A172 (cell line): ENCODE measurements at places on chromosomes 6 and 20.

DNA sequence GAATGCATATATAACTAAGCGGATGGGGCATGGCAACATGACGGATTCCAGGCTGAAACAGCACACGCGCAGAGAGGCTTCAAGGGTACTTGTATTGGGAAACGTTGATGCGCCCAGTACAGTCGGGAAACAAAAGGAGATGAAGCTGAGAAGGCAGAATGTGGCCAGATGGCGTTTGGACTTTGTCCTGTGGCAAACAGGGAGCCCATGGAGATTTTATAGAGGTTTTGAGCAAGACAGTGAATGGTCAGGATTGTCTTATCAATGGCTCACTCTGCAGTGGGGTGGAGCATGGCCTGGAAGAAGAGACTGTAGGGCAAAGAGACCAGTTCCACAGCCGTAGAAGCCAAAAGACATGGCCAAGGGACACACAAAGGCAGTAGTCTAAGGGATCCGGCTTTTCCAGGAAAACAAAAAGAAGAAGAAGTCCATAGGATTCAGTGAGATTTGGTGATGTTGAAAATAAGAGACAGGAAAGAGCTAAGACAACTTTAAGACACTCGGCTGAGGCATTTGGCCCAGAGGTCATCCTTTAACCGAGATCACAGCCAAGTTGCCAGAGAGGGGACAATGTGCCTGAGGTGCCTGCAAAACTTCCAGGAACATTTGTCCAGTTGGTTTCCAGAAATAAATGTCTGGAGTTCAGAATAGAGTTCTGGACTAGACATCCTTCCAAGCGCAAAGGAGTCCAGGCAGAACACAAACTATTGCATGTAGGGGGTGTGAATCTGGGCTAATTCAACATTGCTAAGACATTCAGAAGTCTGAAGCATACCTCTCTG, 123.0 kb upstream of the RREB1 start:
- DNase-seq = no peak

DNA sequence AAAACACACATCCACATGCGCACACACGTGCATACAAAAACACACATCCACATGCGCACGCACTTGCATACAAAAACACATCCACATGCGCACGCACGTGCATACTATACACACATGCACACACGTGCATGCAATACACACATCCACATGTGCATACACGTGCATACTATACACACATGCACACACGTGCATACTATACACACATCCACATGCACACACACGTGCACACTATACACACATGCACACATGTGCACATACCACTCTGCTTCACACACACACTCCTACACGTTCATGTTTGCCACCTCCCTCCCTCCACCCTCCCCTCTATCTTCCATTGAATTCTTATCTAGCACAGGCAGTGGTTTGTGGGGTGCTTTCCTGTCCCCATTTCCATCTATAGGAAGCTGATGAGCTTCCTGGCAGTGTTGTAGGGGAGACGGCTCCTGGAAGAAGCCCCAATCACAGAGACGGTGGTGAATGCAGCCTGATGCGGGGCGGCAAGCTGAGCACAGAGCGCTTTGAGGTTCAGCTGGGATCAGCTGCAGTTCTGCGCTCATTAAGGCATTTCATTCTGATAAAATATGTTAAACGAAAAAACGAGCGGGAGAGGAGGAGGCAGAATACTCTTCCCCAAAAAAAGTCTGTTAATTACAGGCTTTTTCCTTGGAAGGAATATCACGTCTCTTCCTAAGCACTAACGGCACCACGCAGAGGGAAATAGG, 287.7 kb downstream of the TAF4 start:
- no peak for DNase-seq

DNA sequence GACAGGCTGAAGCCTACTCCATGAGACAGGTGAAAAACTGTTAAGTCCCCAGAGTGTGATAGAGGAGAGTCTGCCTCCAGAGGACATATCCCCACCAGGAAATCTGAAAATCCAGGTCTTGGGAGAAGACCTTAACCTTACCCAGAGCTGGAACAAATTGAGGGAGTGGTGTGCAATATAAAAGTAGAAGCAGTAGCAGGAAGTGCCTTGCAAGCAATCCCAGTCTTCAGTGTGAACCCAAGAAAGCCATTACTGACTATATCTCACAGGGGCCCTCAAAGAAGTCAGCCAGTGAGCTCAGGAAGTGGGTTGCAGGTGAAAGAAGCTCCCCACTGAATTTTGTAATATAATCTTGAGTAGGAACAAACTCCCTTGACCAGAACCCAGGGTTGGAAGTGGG, 41.9 kb upstream of the PKIB start:
- DNase-seq = no peak

- DNase-seq = no peak
These were observed 24.5 kb downstream of the GZF1 start for GRCh38 chr20:23386304-23387117.

- peak; percentile 59 for DNase-seq
These were observed 89.2 kb downstream of the ARID1B start for GRCh38 chr6:156866220-156867015.

GRCh38 chr20:39021748-39022147, 59.6 kb downstream of the DHX35 start:
- DNase-seq = no peak

GRCh38 chr6:120058410-120058809, 708.8 kb upstream of the MAN1A1 start:
- DNase-seq = no peak

DNA sequence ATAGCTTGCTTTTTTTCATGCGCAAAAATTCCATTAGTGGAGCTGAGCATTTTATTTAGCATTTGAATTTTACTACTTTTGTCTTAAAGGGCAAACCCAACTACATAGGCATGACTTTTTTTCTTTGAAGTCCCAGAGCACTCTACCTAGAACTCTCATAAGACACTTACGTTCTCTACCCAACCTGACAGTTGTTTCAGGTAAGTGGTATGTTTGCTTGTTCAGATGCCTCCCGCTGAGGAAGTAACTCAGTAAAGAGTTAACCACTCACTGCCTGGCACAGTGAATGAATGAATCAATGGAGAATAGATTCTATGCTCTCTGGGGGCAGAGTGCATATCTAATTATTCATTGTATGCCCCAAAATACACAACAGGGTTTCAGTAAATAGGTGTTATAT, 212.3 kb upstream of the PRDM1 start:
- no peak for DNase-seq

- no peak for DNase-seq
These were observed 4.4 kb downstream of the ZNF335 start for GRCh38 chr20:45967551-45968080.

DNA sequence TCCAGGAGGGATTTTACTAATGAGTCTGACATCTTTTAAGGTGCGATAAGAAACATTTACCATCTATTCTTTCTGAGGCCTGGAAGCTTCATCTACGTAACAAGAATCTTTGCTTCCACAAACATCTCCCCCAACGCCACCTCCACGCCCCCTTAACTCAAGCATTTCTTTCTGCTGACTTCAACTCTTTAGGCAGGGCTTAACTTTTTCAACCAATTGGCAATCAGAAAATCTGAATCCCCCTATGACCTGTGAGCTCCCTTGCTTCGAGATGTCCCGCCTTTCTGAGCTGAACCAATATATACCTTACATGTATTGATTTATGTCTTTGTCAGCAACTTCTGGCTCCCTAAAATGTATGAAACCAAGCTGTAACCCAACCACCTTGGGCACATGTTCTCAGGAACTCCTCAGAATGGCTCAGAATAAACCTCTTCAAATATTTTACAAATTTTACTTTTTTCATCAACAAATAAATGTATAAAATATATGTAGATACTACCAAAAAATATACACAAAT, 11.5 kb downstream of the OR2H2 start:
- no peak for DNase-seq

DNA sequence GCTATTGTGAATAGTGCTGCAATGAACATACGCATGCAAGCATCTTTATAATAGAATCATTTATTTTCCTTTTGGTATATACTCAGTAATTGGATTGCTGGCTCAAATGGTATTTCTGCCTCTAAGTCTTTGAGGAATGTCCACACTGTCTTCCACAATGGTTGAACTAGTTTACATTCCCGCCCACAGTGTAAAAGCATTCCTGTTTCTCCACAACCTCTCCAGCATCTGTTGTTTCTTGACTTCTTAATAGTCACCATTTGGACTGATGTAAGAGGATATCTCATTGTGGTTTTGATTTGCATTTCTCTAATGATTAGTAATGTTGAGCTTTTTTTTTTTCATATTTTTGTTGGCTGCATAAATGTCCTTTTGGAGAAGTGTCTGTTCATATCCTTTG, 208.7 kb downstream of the PHF3 start:
- no peak for DNase-seq

DNA sequence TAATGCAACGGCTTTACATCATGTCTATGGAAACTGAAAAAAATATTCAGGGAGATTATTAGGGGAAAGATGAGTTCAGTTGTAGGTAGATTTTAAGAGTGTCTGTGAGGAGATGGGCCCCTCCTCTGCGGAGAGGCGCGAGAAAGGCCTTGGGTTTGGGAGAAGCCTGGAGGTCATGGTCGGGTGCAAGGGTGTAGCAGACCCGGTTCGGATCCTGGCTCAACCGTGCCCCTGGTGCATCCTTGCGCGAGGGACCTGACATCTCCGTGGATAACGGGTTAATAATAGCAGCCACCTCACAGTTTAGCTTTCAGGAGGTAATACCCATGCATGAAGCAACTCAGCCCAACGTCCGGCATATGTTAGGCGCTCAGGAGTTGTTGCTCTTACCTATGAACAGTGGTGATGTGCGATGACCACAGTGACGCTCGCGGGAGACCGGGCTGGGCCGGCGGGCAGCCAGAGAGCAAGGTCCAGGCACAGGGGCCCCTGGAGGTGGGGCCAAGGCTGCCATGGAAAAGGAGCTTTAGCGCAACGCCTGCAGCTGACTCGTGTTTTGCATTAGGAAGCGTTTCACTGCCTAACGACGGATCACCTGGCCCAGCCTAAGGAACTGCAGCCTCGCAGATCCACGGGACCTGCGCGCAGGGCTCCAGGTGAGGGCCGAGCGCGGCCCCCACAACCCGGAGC, 146.4 kb upstream of the ARID1B start:
- no peak for DNase-seq

GRCh38 chr6:117550618-117551242, 51.6 kb downstream of the GOPC start:
- no peak for DNase-seq

- DNase-seq = no peak
These were observed 111.7 kb upstream of the CD93 start for GRCh38 chr20:23197836-23198235.

DNA sequence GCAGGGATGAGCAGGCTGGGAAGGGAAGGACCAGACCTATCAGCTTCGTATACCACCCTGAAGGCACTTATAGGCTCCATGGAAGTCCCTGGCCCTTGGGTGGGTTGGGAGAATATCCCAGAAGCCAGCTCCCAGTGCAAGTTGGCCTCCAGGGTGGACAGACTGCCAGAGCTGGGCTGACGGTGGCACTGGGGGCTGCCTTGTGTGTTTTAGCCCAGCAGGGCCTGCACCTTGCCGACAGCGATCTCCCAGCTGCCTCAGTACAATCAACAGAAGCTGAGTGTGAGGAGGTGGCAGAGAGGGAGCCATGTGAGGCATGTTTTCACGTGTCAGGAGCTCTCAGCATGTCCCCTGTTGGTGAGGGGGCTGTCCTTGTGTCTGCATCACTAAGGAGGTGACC, 159.5 kb downstream of the VEGFA start:
- no peak for DNase-seq

DNA sequence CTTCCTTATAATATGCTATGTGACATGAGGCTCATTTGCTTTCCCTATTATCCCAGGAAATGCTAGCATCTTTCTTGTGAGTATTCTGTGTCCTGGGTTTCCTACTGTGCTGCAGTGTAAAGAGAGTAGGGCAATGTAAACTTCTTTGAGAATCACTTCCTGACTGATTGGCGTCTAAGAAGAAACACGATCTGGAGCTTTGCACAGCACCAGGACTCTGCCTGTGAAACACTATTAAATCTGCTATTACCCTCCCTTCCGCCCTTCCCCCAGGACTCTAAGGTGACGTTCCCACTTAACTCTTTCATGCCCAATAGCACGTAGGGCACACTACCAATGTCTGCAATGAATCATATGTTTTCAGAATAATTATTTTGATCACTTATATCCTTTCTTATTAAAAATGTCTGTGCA, 607.3 kb upstream of the CITED2 start:
- no peak for DNase-seq

GRCh38 chr6:15365273-15365687, 119.4 kb downstream of the JARID2 start:
- DNase-seq = peak; percentile 34

- no peak for DNase-seq
These were observed 26.2 kb downstream of the RNF144B start for GRCh38 chr6:18413381-18413780.

DNA sequence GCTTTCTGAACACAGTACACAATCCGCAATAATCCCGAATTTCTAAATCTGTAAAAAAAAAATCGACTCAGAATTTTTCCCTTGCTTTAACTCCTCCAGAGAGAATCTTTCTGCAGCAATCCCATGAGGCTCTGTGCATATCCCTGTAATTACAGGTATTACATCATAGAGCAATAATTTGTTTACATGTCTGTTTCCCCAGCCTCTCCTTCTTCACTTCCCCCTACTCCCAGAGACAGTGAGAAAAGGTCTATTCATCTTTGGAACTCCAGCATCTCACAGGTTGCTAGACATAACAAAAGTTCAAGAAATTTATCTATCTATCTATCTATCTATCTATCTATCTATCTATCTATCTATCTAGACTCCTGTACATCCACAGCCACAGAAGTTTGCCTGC, 26.0 kb downstream of the KLHL31 start:
- DNase-seq = no peak

- no peak for DNase-seq
These were observed 210.5 kb downstream of the ERMARD start for GRCh38 chr6:169961772-169962561.

- peak; percentile 9 for DNase-seq
These were observed 1.1 kb upstream of the AFDN start for GRCh38 chr6:167825332-167826229.

GRCh38 chr6:93453956-93454355, 34.6 kb upstream of the EPHA7 start:
- no peak for DNase-seq

DNA sequence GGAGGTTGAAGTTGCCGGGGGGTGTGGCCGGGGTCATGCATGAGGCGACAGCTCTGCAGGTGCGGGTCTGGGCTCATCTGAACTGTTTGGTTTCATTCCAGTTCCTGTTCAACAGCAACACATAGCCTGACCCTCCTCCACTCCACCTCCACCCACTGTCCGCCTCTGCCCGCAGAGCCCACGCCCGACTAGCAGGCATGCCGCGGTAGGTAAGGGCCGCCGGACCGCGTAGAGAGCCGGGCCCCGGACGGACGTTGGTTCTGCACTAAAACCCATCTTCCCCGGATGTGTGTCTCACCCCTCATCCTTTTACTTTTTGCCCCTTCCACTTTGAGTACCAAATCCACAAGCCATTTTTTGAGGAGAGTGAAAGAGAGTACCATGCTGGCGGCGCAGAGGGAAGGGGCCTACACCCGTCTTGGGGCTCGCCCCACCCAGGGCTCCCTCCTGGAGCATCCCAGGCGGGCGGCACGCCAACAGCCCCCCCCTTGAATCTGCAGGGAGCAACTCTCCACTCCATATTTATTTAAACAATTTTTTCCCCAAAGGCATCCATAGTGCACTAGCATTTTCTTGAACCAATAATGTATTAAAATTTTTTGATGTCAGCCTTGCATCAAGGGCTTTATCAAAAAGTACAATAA, 72.5 kb downstream of the PTPN1 start:
- DNase-seq = no peak

GRCh38 chr6:33313709-33314514, at the start of gene TAPBP:
TAPBP (minus strand) TSS chr6:33314078; CDS start chr6:33314041, 37 bp downstream.
- DNase-seq = peak; percentile 70
